NCI-H1417 treated with DMSO at 0.1 percent for 48 hours (cell line): ENCODE measurements at places on chromosomes 16 and 17.

GRCh38 chr16:21053590-21053989, 97.1 kb downstream of the DNAH3 start:
- DNase-seq, result no peak

DNA sequence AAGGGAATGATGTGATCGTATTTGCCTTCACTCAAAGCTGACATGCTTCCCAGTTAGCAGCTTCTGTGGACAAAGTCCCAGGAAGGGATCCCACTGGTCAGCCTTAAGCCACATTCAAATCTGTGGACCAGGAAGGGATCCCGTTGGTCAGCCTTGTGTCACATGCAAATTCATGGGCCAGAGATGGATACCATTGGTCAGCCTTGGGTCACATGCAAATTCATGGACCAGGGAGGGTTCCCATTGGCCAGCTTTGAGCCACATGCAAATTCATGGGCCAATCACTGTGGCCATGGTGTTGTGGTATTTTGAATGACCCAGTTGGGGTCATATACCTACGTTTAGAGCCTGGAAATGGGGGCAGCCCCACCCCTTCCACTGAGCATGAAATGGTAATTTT, 201.6 kb downstream of the HS3ST4 start:
- no peak for DNase-seq

- no peak for DNase-seq
Observed at GRCh38 chr17:76840884-76841775, 27.1 kb upstream of the MGAT5B start.

- no peak for DNase-seq
Observed at GRCh38 chr17:80866050-80866793, 125.4 kb upstream of the CHMP6 start.

- DNase-seq, result no peak
Observed at GRCh38 chr17:55219934-55220333, 44.8 kb upstream of the HLF start.
